ENCODE measurements at places on chromosomes 1 and 21.
A peak's percentile ranks its signal among the peaks of the same experiment; 100 is the strongest.

GRCh38 chr1:118335331-118335732 is 150.3 kb upstream of the SPAG17 start:
- no peak for DNase-seq

DNA sequence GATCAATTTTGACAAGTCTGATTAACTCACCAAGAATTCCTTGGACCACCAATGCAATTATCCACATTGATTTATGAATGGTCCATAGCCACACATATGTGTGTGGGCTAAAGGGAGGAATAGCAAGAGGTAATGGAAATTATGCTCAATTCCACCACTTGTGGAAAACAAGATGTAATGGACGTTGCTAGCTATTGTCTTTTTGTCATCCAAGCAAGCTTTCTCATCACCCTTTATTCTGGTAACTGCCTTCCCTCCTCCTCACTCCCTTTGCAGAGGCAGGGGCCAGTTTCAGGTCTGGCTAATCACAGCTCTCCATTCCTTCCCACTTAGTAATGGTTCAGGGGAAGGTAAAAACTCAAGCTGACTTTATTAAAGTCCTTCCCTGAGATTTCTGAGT is 24.7 kb upstream of the RAB3GAP2 start:
- DNase-seq, result no peak

- DNase-seq, result no peak
These were observed 771 bp downstream of the ABCD3 start for GRCh38 chr1:94418664-94419655.

DNA sequence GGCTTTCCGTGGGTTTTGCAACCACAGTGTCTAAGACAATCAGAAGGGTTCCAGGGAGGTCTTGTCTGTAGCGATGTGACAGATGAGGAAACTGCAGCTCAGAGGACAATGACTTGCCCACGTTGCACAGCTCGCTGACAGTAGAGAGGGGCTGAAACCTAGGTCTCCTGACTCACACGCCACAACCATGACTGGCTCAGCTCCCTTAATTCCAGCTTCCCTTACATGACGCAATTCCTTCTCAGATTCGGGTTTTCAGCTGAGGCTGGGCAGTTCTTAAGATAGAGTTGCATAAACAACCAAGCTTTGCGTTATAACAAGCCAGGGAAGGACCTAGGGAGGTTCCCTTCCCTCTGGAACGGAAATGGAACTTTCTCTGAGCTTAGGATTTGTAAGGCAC is 36.3 kb downstream of the DHCR24 start:
- no peak for DNase-seq

GRCh38 chr1:42933610-42934491 is 24.8 kb downstream of the SLC2A1 start:
- no peak for DNase-seq

DNA sequence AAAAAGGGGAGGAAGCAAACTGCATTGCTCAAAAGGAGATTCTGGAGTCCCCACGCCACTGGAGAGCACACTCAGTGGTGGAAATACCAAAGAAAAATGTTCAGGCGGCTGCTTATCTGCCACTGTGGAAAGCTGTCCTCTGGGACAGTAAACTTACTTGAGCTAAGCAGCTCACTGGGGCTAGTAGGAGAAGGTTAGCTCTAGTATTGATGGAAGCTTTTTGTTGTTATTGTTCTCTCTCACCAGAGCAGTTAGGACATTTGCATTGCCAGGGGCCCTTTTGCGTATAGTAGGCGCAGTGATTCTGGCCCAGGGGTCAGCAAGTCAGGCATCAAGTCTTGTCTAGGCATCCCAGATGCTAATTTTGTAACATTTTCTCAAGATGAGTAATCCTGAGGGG is 15.6 kb downstream of the BACE2 start:
- DNase-seq, result no peak

DNA sequence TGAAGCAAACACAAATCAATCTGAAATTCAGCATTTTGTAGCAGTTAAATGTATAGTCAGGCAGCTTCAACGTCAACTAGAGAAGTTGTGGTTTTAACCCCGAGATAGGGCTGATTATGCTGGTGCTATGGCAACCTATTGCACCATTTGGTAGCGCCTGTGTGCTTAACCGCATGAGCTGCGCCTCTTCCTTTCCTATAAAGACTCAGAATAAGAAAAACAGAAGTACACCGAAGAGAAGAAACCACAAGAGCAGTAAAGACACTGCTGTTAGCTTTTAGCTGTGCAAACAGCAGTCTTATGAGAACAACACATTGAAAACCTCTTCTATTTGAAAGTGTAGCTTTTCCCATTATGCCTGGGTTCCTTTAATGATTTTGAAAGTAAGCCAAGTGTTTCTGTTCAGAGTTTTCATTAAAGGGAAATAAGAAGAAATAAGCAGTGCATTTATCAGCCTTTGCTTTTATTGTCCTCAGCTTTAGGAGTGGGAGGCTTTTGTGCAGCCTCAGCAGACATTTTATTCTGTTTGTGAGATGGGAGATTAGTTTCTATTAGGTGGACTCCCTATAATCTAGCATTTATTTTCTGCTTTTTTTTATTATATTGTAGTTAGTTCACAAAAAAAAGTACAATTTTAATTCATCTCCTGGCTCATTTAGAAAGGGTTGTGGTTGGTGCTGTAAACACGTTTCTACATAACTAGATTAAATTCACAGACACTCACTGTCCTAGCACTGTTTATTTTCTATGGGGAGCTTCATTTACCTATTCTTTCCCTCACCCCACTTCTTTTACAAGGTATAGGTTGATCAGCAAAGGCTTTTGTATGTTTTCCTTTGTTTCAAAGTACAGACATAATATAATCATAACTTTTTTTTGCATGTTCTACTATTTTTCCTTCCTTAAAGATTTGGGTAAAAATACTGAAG is 43.3 kb downstream of the PTPRC start:
- peak; percentile 49 for DNase-seq

DNA sequence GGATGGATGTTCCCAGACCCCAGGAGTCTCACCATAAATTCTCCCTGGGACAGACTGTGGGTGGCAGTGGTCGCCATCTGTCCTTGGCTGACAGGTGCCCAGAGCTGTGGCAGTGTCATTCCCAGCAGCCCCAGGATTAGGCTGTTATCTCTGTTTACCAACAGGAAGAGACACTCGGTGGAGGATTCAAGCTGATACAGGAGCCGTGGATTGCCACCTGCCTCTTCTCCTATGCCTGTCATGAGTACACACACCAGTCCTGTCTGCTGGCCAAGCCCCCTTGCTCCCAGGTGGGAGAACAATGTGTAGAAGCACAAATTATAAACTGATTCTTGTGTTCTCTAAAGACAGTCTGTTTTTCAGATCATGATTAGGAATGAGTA is 152.6 kb downstream of the ETS2 start:
- DNase-seq, result no peak

GRCh38 chr1:185894791-185895190 is 160.6 kb downstream of the HMCN1 start:
- no peak for DNase-seq

DNA sequence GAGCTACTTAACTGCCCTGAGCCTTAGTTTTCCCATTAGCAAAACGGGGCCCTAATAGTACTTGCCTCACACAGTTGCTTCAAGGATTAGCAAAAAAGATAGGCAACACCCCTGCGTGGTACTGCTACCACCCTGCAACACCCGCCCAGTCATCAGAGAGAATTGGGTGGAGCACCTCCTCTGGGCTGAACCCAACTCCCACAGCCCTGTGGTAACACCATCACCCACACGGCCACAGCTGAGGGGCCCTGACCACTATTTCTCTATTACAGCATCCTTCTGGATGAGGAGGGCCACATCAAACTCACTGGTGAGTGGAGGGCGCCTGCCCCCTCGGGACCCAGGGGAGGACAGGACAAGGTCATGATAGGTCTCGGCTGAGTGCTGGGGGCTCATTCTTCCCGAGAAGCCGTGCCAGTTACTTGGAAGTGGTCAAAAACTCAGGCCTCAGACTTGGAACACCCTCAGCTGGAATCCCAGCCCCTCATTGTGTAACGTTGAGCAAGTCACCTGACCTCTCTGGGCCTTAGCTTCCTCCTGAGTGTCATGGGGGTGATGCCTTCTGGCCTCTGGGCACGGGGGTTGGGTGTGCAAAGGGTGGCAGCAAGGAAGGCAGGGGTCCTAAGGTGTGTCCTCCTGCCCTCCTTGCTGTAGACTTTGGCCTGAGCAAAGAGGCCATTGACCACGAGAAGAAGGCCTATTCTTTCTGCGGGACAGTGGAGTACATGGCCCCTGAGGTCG is 24.6 kb downstream of the RPS6KA1 start:
- DNase-seq, result no peak

DNA sequence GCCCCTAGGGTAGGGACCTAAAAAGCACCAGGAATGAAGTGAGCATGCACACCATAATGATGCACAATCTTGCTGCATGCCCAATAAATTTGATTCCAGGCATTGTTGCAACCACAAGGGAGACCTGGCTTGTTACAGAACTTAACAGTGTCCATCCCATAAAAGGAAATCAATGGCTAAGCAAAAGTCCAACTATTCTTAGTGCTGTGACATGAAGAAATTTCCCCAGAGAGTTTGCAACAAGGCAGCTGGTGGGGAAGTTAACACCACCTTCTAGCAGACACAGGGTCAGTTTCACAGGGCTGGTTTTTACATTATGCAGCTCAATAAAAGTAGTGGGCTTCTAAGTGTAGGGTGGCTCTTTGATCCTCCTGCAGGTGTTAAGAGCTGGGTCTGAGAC is 221.1 kb downstream of the KCNJ6 start:
- no peak for DNase-seq

GRCh38 chr1:114610546-114611245 is 29.3 kb upstream of the BCAS2 start:
- DNase-seq, result no peak

- no peak for DNase-seq
These were observed 6.5 kb downstream of the CNST start for GRCh38 chr1:246572785-246573184.

- no peak for DNase-seq
These were observed 1.4 kb downstream of the ZNF670 start for GRCh38 chr1:247077213-247077612.

DNA sequence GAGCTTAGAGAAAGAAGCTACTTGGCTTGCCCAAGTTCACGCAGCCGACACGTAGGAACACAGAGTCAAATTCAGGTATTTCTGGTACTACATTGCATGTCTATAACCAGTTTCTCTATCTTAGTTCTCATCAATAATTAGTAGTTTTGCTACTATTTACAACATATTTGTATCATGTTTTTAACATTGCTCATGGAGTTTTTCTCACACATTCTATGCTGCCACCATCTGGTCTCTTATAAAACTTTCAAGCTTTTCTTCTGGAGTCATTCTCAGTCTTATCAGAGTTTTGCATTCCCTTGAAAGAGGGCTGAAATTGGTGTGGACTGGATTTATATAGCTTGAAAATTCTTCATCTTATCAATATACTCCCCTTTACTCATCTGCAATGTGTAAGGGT is 118.8 kb upstream of the PALMD start:
- DNase-seq, result no peak

- no peak for DNase-seq
These were observed 34.6 kb upstream of the CHIT1 start for GRCh38 chr1:203264052-203264501.

DNA sequence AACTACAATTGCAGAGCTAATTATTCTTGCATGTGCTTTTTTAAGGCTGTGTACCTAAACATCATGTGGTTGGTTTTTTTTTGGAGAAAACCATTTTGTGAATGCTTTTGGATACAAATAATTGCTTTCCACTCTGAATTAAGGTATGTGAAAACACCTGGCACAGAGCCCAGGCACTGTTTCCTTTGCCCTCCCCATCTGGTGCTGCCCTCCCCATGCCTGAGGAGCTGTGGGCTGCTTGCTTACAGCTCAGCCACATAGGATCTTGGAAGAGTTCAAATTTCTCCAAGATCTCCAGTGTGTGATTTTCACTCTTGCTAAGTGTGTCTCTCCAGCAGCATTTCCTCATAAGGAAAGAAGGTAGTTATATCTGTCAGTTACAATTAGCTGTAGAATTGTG is 27.8 kb downstream of the DNM3 start:
- no peak for DNase-seq

DNA sequence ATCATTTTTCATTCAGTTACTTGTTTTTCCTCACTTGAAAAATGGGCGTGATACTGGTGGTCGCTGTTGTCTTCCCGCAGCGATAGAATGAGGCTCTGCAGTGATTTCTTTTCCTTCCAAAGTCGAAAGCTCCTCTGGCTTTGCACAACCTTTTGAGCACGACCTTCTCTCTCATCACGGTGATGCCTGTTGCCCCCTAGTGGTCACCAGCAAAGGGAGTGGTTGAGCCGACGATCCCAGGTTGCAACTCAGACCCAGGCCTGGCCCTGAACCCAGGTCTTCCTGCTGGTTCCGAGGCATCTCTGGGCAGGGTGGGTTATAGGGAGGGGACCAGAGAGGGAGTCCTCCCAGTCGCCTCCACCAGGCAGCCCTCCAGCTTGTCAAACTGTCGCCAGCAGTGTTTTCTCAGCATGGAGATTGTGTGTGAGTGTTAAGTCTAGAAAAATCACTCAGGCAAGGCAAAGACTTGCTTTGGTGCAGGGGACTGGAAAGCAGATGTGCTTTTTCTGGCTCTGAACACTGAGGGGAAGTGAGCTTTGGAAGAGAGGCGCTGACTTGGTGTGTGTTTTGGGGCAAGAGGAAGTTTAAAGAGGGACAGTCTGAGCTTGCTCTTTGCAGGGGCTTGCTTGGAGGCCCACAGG is 285.3 kb downstream of the CAMTA1 start:
- DNase-seq, result peak; percentile 17

DNA sequence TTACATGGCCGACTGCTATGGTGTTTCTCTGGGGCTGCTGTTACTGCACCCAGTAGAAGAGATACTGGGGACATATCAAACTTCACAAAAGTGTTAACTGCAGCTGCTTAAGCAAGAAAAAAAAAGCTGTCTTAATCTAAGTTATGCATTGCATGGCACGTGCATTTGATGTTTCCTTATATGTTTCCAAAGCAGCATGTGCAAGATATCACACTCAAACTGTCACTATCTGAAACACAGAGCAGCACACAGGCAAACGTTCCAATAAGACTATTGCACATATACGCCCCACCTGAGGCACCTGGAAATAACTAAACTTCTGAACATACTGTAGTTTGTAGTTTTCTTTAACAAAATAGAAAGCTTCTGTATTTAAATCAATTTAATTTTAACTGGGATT is 671.4 kb upstream of the ADGRL2 start:
- DNase-seq, result no peak

DNA sequence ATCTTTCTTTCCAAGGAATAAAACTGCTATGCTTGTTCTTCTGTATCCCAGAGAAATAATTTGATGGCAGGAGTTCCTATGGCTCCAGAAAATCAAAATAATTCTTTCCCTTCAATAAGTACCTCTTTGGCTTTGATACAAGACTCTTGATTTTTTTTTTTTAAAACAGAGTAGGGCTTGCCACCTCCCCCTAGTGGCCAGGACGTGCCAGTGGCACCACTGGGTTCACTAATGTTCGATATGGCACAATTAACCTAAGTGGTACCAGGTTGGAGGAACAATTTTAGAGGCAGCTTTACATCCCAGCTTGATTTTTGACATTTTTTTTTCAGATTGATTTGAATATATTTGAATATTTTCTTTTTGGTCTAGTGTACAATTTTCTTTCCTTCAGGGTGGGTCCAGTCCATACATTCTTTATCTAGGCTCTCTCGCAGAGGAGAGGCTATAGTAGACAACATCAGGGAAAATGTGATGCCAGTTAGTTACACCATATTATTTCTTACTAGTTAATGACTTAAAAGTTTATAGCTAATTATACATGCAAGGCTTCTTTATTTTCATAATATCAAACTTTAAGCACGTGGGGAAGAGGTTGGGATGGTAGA is 330.9 kb downstream of the S1PR1 start:
- no peak for DNase-seq

GRCh38 chr1:56709269-56709880 is 64.3 kb downstream of the PRKAA2 start:
- DNase-seq, result no peak

GRCh38 chr1:232999956-233000625 is 49.7 kb downstream of the NTPCR start:
- DNase-seq, result no peak

Measured in NCI-H187 treated with DMSO at 0.1 percent for 48 hours (cell line).